ENCODE measurements at places on chromosomes 16 and 17. TPM values are rescaled to one million over a fixed set of nuclear protein-coding genes. Genes with fewer than 3 reads are reported as not detected.

B4GALNT2 gene
- 4.3 TPM for total RNA-seq

GCGR gene
- 9.3 TPM for total RNA-seq

TSEN54 gene
- total RNA-seq = 25.8 TPM

KRTAP1-1 gene
- not detected for total RNA-seq

TMIGD1 gene
- total RNA-seq = not detected

DBF4B gene
- total RNA-seq = 3.5 TPM

CCL14 gene
- total RNA-seq = 134 TPM

SLC12A3 gene
- total RNA-seq = 5.4 TPM

EFNB3 gene
- 3.5 TPM for total RNA-seq

DNA sequence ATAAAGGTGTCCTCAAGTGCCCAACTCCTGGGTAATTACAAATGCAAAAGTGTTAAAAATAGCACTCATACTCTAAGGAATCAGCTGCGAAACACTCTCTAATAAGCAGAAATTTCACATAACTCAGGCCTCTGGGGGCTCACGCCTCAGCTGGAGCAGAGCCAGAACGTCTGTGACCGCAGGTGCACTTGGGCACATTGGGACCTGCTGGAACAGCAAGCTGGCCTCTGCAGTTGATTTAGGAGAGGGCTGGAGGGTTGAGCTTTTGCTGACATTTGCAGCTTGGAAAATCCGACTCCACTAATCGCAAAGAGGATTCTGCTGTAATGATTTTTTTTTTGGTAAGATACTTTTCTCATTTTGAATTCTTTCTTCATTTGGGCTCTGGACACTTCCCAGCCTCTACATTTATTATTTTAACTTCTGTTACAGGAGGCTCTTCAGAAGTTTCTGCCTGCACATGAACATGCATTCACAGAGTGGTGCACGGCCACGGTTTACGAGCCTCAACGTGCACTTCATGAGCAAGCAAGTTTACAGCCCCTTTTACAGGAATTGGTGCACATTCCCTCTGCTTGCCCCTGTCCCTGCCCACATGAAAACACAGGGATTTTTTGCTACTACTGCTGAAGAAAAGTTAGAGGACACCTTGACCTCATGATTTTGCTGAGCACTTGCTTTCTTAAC, 4.1 kb upstream of the SNTB2 start:
- DNase-seq = no peak

DNA sequence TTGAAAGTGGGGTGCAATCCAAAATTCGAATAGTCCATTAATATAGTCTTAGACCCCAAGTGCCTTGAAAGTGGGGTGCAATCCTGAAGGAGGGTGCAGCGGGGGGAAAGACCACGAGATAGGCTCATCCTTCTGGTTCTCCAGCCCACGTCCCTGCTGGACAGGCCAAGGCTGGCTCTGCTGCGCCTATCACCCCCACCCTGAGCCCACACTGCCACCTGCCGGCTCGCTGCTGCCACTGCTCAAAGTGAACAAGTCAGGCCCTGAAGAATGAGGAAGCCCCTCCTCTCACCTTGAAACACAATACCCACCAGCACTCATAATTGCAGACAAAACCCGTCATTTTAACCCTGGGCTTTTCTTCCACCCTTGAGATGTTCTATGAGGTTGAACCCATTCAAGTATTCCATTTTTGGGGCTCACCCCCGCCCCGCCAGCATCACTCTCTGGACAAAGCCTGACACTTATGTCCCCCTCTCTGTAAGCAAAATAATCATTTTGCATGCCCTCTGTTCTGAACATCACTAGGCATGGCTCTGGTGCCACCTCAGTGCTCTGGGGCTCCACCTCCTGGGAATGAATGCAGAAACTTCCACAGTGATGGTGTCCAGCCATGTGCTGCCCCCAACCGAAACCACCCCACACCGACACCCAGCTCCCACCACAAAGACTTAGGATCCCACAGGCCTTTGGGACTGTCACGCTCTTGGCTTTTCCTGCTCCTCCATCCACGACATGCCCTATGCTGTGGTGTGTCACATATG, 56.8 kb downstream of the BEAN1 start:
- DNase-seq = peak; percentile 89

DNA sequence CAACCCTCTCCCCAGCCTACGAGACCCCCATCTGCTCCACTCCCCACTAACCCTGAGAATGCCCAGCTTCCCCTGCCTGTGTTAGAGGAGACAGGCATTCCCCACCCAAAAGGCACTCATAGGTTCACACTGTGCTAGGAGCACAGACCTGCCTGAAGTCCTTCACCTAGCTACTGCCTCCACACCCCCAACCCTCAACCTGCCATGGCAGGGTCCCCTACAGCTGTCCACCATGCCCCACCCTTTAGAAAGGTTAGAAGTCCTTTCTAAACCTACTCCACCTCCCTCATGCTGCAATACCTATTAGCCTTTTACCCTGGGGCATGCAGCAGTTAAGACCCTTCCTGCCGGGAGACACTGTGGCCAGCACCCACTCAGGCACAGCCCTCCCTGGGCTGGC, 9.1 kb downstream of the SRCIN1 start:
- DNase-seq = no peak

GRCh38 chr16:81752225-81752875, 26.7 kb upstream of the PLCG2 start:
- peak; percentile 51 for DNase-seq

- DNase-seq = peak; percentile 38
These were observed 3.8 kb downstream of the LITAFD start for GRCh38 chr16:8885674-8886592.

DNA sequence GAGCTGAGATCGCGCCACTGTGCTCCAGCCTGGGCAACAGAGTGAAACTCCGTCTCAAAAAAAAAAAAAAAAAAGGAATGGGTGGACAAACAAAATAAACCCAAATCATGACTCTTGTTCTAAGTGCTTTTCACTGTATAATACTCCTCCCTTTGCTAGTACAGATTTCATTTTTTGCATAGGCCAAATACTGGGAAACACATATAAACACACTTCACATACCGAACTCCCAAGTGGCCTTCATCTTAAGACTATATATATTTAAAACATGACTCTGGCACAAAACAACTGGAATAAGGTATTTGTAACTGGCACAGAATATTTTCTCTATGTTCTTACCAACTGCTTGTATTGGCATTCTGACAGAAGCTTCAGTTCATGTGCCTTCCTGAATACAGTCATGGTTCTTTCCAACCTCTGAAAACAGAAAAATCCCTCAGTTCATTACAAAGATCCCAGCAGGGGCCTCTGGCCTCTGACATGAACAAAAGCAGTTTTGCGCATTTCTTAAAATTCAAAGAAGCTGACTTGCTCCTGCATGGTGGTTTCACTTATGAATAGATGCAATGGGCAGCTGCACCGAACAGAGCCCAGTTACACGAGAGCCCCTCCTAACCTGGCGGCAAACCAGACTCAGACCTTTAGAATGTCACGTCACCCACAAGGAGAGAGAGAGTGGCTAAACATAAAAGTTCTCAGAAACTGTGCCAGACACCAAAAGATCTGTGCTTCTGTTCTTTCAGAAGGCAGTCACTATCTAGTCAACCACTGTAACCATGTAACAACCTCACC, 19.1 kb upstream of the COPRS start:
- no peak for DNase-seq

GRCh38 chr17:12553625-12554024, 112.1 kb upstream of the MYOCD start:
- DNase-seq = no peak

DNA sequence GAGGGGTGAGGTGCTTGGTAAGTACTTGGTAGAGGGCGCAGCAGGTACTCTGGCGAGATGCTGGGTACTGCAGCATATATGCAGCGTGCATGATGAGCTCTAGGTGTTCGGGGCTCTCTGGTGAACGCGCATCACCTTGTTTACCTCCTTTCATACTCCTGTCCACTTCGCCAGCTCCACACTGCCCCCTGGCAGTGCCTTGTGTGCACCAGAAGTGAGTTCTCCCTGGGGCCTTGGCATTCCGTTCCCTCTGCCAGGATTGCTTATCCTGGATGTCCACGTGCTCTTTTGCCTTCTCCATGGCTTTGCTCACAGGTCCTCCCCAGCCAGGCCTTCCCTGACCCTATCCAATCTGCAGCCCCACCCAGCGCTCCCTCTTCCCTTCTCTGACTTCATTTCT, 154.2 kb downstream of the MRM1 start:
- DNase-seq = no peak

DNA sequence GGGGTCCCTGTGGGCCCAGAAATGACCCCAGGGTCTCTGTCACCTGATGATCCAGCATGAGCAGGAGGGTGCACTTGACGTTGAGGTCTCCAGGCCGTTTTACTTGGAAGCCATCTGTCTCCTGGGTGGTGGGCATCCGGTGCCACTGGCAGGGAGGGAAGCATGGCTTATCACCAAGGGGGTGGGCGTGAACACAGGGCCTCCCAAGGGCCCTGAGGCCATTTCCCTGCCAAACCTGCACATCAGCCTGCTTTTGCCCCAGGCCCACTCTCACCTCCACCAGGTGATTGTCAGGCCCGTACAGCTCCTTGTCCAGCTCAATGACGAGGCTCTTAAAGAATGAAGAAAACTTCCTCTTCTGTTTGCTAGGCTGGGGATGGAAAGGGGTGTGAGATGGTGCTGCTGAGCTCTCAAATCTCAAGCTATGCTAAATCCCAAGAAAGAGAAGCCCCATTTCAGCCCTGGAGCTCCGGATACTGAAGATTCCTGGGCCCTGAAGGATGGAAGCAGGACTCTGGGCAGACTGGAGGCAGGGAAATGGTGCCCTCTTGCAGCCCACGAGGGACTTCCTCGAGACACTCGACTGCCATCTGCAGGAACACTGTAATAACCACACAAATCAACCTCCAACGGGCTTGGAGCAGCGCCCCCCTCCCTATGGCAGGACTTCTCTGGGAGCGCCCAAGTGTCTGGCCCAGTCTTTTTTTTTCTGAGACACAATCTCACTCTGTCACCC, 7.1 kb upstream of the FTSJ3 start:
- DNase-seq = peak; percentile 71

GRCh38 chr16:9647981-9648701, 534.1 kb downstream of the GRIN2A start:
- DNase-seq = peak; percentile 27

GRCh38 chr17:62825182-62825581, 17.1 kb upstream of the MARCHF10 start:
- DNase-seq = no peak

DNA sequence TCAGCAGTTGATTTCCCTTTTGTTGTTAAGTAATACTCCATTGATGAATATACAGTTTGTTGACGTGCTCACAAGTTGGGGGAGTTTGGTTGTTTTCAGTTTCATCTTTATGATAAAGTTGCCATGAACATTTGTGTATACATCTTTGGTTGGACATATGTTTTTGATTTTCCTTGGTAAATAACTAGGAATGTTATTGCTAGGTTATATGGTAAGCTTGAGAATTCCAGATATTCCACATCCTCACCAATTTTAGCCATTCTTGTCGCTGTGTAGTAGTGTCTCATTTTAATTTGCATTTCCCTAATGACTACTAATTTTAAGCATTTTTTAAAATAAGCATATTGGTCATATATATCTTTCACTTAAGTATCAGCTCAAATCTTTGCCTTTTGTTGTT, 55.0 kb upstream of the RASL10B start:
- no peak for DNase-seq

GRCh38 chr17:46020998-46021397, 21.9 kb downstream of the STH start:
- peak; percentile 64 for DNase-seq

- DNase-seq = peak; percentile 22
These were observed 10.0 kb upstream of the ATP2A3 start for GRCh38 chr17:3974138-3974687.

DNA sequence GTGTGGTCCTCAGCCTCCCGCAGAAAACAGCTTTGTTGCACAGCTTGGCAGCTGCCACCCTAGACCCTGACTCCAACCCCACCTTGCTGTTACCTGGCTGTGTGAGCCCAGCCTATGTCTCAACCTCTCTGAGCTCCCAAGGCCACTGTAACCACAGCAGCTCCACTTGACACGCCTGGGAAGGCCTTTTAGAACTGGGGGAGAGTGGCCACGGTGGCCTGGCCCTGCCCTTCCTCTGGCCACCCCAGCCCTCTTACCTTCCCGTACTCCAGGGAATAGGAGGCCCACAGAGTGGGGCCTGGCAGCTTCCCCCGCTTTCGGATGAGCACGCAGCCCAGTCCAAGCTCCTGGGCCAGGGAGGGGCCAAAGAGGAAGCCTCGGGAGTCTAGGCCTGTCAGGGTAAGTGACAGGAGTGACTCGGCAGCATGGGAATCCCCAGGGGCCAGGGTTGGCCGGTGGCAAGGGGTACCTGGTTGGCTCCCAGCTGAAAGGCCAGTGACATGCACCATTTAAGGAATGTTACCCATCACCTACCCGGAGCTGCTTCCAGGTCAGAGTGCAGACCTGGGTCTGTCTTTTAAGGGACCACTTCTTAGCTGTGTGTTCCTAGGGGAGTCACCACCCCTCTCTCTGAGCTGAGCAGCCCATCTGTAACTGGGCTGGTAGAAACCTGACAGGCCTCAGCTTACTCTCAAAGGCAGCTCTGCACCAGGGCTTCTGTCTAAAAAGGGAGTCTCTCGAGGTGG, 1.4 kb downstream of the APRT start:
- DNase-seq = no peak

DNA sequence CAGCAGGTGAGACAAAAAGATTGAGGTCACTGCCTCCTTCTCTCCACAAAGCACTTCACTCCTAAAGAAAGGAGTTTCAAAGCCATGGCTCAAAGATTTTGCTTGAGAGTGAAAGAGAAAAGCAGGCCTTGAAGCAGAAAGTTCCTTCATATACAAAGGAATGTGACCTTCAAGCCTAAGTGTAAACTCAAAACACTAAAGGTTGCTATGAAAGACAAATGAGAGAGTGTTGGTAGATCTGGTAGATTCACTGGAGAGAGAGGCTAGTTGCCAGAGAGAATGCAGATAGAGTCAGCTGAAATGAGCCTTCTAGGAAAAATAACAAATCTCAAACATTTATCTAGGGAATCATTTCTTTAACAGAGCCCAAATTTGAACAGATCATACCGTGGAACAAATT, 305.2 kb downstream of the CDH8 start:
- no peak for DNase-seq

DNA sequence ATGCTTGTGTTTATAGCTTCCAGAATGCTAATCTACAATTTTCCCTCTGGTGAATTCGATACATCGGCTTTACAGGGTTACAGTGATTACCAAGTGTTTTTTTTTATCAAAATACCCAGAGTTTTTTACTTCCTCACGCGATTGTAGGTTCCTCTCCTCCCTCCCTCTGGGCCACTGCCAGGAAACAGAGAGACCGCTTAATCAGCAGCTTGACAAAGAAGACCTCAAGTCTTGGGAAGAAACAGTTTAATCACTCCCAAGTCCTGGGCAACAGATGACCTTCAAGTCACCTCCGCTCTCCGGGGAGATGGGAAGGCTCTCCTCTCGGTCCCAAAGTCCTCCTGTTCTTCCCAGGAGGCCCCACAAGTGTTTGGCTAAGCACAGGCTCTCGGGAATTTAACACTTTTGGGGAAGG, 23.5 kb downstream of the SMTNL2 start:
- DNase-seq = peak; percentile 77

Measured in kidney (tissue), 22 donors.